HT1080 (cell line): ENCODE measurements at places on chromosomes 11 and 22. TPM values are rescaled to one million over a fixed set of nuclear protein-coding genes. Genes with fewer than 3 reads are reported as not detected.
A peak's percentile ranks its signal among the peaks of the same experiment; 100 is the strongest.

GRCh38 chr11:48049036-48049435 lies 68.7 kb downstream of the PTPRJ start:
- DNase-seq = no peak

- no peak for DNase-seq
These were observed 14.9 kb upstream of the PRG2 start for GRCh38 chr11:57405271-57405860.

DNA sequence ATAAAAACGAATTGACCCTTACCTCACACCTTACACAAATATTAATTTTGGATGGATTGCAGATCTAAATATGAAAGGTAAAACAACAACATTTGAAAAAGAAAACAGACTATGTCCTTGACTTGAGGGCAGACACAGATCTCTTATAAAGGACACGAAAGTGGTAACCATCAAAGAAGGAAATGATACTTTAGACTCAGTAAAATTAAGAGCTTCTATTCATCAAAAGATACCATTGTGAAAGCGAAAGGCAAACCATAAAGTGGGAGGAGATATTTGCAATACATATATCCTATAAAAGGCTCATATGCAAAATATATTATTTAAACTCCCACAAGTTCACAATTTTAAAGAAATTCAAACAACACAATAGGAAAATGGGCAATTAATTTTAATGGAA lies 5.0 kb downstream of the HEPACAM start:
- no peak for DNase-seq

DNA sequence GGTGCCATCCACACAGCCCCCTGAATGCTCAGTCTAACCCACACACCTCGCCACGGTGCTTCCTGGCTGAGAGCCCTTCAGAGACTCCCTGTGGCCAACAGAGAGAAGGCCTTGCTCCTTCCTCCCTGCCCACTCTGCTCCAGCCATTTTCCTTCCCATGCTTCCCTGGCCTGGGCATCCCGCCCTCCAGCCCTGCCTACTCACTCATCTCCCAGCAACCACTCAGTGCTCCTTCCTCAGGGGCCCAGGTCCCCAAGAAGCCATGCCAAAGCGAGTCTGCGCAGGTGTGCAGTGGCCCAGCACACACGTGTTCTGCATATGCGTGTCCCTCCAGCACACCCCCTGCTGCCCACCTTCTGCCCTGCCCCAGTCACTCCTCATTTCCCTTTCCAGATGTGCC lies 56.4 kb downstream of the NECTIN1 start:
- DNase-seq = no peak

DNA sequence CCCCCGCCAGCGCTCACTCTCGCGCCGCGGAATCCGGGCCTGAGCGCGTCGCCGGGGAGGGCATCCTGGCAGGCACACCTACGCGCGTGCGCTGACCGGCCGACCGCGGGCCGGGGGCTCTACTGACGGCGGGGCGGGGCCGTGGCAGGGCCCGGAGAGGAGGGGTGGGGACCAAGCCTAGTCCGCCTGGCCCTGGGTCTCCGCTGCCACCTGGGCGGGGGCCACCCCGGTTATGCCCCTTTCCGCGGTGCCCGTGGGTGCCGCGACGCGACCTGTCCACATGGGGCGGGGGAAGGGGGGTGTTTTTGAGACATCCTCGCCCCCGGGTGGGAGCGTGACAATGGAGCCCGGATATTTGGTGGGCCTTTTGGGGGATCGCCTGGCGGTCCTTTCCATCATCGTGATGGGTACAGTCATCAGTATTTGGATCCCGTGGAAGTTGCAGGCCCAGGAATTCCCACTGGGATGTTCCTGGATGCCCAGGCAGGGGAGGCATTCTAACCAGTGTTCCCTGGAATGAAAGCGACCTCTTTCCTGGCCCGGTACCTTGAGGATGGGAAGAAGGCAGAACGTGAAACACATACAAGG lies 2.2 kb downstream of the NCAM1 start:
- DNase-seq = peak; percentile 35

- no peak for DNase-seq
These were observed 22.7 kb upstream of the PARVG start for GRCh38 chr22:44157916-44158618.

DNA sequence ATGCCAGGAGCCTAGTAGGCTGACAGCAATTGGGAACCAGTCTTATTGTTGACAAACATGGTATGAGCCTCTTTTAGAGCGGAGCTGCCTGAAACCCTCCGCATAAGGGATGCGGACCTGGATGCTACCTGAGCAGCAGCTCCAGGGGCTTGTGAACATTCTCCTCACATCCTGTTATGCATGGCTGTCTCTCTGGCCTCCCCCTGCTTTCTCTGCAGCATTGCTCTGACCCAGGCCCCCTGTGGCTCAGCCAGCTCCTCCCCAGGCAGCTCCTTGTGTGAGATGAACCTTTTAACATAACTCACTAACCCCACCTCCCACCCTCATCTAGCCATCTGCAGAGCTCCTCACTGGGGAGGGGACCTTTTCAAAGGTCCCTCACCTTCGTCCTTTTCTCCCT lies 6.0 kb downstream of the BMAL1 start:
- no peak for DNase-seq

DNA sequence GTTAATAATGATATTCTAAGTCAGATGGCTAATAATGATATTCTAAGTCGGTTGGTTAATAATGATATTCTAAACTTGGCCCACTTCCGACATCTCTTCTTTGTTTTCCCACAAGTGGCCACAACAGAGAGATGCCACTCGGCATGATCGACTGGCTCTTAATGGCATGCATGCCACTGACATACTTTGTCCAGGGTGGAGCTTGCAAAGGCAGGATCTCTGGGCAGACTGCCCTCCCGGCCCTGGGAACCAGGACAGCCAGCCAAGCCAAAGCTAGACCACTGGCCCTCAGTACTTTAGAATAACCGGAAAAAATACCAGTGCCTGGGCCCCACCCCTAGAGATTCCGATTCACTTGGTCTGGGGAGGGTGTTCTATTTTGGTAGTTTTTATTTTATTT lies 78.1 kb downstream of the KIAA1671 start:
- no peak for DNase-seq

DNA sequence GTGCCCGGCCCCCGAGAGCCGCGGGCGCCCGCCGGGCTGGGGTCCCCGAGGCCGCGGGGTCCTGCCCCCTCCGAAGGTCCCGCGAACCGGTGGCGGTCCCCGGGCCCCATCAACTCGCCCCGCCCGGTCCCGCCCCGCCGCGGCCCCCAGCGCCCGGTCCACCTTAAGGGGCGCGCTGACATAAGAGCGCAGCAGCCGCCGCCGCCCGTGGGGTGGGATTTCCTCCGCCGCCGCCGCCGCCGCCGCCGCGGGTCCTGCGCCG lies at the start of gene ZDHHC8:
Gene ZDHHC8, plus strand, starts transcription at position 208 of the 262 bp plus-strand sequence. CDS start 144 bp downstream, outside the sequence.
- no peak for DNase-seq

DNA sequence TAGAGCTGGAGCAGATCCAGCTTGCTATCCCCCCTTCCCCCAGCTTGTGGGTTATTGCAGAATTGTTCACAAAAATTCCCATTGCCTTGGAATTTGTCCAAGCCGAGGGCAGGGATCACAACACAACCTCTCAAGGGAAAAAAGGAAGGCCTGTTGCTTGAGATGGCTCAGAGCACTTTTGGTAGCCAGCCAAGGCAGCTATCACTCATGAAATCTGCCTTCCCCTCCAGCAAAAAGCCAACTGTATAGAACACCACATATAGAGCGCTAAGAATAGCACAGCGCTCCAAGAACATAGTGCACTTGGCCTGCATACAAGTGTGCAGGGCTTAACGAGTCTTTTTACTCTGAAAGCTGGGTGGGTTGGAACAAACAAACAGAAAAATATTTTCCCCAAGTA lies 46.2 kb downstream of the FAM83F start:
- peak; percentile 55 for DNase-seq

- no peak for DNase-seq
These were observed 5.5 kb downstream of the HYLS1 start for GRCh38 chr11:125892994-125893393.

- no peak for DNase-seq
These were observed 39.0 kb downstream of the WNT7B start for GRCh38 chr22:45937960-45938359.

DNA sequence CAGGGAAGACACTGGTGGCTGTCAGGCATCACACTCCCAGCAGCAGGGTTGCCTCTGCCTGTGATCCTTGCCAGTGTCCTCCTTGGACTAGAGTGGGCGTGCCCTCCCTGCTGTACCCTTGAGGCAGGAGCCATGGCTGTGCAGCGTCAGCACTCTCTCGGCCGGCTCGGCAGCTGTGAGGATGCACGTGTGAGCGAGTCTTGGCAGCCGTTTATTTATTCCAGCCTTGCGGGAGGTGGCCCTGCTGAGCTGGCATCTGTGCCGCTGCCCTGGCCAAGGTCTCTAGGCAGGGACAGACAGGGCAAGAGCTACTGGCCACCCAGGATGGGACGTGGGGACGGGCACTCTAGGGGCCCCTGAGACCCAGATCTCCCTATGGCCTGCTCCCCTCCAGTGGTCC lies 33.9 kb downstream of the TSPAN4 start:
- no peak for DNase-seq

GRCh38 chr11:115676768-115677167 lies 172.6 kb upstream of the CADM1 start:
- DNase-seq = peak; percentile 69

- peak; percentile 48 for DNase-seq
These were observed 166.8 kb downstream of the TEAD1 start for GRCh38 chr11:12840871-12841660.

DNA sequence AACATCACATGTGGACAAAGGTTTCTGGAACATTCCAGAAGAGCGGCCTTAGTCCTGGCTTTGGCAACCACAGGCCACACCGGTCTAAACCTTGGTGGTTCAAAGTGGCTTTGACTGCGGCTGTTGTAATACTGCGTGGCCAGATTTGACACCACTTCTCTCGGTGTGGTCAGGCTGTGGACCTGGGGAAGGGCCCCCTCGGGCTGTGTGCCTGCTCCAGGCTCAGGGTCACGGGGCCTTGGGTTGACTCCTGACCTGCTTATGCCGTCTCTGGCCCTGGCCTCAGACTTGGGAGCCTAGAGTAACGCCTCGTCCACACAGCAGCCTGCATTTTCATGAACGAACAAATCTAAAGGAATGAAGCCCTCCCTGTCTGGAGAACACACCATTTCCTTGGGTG lies 118.0 kb downstream of the PHF21B start:
- no peak for DNase-seq

- DNase-seq = no peak
These were observed 151.8 kb upstream of the ANO5 start for GRCh38 chr11:22041039-22041438.

DNA sequence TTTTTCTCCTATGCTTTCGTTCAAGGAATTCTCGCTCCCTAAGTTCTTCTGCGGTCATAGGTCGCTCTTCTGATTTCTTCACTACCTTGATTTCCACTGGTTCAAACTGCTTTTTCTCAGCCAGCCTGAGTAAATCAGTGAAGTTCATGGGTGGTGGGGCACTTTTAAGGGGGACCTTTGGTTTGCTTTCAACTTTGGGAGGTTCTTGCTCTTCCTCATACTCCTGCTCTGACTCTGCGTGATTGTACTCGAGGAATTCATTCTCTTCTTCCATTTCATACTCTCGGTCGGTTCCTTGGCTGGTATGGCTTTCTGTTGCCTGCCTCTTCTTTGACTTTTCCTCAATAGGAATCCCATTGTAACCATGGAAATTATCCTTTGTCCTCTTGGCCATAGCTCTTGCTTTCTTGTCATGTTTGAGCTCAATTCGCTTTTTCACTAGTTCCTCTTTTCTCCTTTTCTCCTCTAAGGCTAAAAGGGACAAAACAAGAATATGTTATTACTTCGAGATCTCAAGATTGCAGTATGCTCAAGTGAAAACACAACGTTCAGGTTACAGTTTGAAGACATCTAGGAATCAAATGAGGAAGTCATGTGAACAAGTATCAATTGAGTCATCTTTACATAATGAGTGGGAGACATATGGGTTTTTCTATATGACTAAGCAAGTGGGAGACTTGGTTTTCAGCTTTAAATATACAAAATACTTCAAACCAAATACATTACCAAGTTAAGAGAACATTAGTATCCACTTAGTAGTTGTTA lies 16.2 kb downstream of the MISFA start:
- DNase-seq = peak; percentile 40

- no peak for DNase-seq
These were observed 25.1 kb upstream of the SCGB1A1 start for GRCh38 chr11:62393735-62394134.

DNA sequence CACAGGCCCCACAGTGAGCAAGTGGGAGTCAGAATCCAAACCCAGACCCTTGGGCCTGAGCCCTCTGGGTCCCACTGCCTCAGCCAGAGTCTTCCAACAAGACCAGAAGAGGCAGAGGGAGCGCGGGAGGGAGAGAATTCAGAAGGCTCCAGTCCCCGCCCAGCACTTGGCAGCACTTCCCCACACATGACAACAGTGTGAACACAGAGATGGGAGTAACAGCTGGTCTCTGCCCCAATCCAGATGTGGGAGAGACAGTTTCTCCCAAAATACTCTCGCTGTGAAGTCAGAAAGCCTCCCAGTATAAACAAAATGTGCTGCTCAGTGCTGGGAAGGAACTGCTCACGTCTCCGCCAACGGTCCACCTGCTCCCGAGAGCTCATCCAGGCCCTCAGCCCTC lies 219.9 kb downstream of the MN1 start:
- DNase-seq = no peak

- DNase-seq = no peak
These were observed 201.2 kb upstream of the TMEM45B start for GRCh38 chr11:129614256-129614944.

MYO18B gene
- 1.9 and 2.3 TPM in 2 replicates for total RNA-seq

NNMT gene
- 158 and 162 TPM in 2 replicates for total RNA-seq

BBOX1 gene
- total RNA-seq = not detected in 2 replicates

RAB39A gene
- total RNA-seq = 0.60 and 0.64 TPM in 2 replicates

THY1 gene
- total RNA-seq = 0.20 TPM in 1 of 2 replicates, not detected in the other

SMTNL1 gene
- not detected in 2 replicates for total RNA-seq

MMP27 gene
- total RNA-seq = not detected in 2 replicates

CBLIF gene
- not detected in 2 replicates for total RNA-seq

SYT12 gene
- 0.03 TPM in 1 of 2 replicates, not detected in the other for total RNA-seq

SLC37A2 gene
- total RNA-seq = 9.9 and 10.1 TPM in 2 replicates

B4GAT1 gene
- total RNA-seq = 27.0 and 34.4 TPM in 2 replicates

C11orf86 gene
- not detected in 2 replicates for total RNA-seq

MYO7A gene
- total RNA-seq = 0.37 and 0.51 TPM in 2 replicates

LDLRAD3 gene
- total RNA-seq = 9.4 and 14.5 TPM in 2 replicates
